CD4-positive, CD25-positive, alpha-beta regulatory T cell (primary cell): ENCODE measurements at places on chromosomes 11 and 22. TPM values are rescaled to one million over a fixed set of nuclear protein-coding genes. Genes with fewer than 3 reads are reported as not detected.

DNA sequence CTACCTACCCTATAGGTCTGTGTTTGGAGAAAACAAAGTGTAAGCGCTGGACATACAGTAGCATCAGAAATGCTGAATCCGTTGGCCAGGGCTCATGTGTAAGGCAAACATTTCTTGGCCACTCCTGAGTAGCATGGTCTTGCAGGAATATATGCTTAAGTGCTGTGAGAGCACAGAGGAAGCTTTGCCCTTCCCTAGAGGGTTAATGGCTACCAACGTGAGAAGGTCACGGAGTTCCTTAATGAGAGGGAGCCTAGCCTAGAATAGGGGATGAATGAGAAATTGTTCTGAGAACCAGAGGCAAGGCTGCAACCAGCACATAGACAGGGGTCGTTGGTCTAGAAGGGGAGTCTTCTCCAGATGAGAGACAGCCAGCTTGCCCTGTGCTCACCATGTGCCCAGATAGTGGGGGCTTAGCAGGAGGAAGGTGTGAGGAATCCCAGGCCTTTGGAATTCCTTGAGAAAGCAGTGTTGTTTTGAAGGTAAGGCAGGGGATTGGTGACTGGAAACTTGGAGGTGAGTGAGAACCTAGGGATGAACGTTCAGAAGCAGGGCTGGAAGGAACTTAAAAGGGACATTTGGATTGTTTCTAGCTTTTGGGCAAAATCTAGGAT is 29.5 kb downstream of the RCOR2 start:
- DNase-seq = no peak

DNA sequence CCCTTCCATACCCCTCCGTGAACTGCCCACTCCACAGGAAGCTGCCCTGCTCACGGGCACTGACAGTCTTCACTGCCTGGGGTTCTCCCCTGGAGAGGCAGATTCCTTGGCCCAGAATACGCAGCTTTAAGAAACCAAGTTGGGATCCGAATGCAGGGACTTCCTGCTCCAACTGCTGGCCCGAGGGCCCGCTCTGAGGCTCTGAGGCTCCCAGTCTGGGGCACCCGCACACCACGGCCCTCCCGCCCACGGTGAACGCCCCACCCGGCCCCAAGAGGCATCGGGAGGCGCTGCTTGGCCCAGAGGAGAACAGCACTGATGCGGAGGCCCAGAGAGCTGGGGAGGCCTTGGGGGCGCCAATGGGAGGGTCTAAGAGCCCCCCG is 42.3 kb downstream of the IGF2 start:
- no peak for DNase-seq

Gene ART1
- total RNA-seq = not detected

Gene NLRX1
- 7.8 TPM for total RNA-seq

DNA sequence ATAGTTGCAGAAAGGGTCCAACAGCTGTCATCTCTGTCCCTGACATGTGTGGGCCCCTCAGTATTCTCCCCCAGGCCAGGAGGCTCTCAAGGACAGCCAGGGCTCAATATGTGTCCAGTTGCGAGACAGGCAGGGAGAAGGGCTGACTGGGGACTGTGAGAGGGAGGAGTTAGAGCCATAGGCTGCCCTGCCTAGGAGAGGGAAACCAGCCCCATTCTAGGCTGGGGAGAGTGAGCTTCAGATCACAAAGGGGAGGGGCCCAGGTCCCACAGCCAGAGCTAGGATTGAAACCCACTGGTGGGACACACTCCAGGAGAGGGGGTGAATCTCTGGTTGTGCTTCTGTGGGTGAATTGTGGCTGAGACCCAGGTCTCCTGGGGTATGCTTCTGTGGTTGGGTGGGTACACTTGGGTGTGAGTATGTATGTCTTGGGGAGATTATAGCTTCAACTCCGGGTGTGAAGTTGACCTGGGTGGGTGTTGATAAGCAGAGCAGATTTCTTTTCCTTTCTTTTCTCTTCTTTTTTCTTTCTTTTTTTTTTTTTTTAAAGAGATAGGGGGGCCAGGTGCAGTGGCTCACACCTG is 2.1 kb upstream of the CARNS1 start:
- DNase-seq = no peak

GRCh38 chr11:27291302-27291889 is 71.6 kb downstream of the CCDC34 start:
- DNase-seq = no peak

- DNase-seq = no peak
Observed at GRCh38 chr22:42380769-42381551, 51.2 kb downstream of the NFAM1 start.

DNA sequence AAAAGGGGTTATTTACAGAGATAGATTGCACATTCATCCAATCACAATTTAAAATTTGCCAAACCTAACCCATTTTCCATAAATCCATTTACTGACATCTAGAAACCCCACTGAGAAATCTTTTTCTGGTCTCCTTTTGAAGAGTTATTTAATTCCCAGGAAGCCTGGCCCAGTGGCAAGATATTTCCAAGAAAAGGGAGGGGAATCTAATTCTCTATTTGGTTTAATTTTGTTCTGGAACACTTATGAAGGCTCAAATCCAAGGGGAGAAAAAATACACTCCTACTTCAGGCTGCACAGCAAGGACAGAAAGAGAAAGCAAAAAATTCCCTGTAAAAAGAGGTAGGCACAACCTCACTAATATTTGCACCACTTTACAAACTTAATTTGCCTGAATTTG is 88.2 kb upstream of the LDLRAD3 start:
- no peak for DNase-seq

Gene SMIM35
- 1.2 TPM for total RNA-seq

Gene JAML
- total RNA-seq = 71.5 TPM

DNA sequence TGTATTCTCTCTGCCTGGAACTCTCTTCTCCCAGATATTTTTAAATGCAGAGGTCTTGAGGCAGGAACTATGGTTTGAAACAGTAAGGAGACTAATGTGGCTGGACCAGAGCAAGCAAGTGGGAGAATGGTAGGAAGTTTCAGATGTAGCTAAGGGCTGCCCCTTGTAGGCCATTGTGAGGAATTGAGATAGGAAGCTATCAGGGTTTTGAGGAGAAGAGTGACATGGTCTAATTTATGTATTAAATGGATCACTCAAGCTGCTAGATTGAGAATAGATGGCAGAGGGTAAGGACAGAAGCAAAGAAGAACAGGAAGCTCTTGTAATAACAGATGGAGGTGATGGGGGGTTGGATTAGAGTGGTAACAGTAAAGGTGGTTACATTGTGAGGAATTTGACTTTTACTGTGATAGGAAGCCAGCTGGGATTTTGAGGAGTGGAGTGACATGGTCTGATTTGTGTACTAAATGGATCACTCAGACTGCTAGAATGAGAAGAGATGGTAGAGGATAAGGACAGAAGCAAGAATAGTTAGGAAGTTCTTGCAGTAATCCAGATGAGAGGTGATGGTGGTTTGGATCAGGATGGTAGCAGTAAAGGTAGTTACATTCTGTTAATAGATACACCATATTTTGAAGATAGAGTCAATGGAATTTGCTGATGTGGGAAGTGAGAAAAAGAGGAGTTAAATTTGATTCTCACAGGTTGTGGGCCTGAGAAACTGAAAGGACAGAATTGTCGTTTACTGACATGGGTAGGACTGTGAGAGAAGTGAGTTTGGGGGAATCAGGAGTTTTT is 63.0 kb downstream of the HIPK3 start:
- DNase-seq = no peak

DNA sequence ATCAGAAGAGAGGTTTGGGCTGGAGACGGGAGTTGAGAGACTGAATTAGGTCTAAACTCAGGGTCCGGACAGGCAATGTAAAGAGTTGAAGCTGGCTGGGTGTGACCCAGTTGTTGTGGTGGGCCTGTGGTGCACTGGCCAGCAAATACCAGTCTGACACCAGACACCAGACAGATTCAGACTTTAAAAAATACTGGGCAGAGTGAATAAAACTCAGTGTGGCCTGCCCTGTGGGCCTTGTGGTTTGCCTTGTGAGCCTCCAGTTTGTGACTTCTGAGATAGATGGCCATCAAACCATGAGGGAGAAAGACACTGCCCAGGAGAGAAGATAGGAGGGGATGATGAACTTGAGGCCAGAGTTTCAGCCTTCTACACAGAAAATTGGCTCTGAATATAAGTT is 25.8 kb downstream of the RCN1 start:
- no peak for DNase-seq

DNA sequence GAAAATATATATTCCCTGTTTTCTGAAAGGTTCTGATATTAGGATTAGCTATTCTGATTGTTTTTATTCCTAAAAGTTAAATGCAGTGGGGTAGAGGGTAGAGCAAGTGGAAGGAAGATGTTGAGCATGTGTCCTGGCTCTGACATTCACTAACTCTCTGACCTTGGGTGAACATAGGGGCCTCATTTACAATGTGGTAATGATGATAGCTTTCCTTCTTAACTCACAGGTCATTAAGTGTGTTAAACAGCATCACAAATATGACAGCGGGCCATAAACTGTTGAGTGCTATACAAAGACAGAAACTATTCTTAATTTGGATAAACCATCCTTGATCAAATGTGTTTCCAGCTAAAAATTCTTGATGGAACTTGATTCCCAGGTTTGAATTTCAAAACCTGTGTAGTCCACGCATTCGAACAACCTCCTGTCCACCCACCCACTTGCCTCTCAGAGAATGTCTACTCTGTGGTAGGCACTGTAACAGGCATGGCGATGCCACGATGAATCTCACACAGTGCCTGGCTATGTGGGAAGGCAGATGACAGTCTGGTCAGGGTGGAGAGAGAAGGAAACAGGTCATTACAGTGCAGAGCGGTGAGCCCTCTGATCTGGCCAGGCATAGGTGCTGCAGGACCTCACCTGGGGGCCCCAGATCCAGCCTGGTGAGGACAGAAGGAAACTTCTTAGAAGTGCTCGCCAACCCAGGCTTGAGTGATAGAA is 19.3 kb upstream of the PEX26 start:
- DNase-seq = no peak

DNA sequence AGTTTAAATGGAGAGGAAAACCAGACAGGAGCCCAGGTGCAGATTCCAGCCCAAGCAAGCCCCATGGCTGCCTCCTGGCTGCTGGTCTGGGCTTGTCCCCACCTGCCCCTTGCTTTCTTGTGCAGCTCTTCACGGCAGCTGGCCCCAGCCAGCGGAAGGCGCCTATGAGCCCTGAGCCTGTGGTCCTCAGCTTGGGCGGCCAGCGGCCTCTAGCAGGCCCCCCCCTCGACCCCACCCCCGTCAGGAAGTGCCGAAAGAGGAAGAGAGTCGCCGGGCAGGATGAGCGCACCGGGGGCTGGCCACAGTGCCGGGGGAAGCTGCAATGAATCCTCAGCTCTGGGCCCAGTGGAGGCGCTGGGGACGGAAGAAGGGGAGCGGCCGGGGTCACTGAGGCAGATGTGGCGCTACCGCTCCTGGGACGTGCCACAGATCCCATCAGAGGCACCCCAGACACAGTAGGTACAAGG is 2.1 kb upstream of the DGKZ start:
- DNase-seq = no peak

DNA sequence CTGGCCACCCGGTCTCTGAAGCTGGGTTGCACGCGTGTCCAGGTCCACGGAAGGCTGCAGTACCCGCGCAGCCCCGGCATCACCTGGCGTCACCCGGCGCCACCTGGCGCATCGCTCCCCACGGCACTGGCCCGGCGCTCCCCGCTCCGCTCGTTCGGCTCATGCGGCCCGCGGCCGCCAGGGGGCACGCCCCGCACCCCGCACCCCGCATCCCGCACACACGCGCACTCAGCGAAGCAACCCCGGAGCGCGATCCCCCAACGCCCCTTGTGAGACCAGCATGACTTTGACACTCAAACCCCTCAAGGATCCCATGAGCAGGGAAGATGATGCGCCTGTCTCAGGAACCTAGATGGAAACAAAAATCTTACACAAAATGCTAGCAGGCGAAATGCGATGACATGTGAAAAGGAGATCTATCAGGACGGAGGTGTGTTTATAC is 11.9 kb downstream of the B3GNT6 start:
- DNase-seq = peak; percentile 61

GRCh38 chr22:38843657-38844314 is at the start of gene NPTXR:
TSS of gene NPTXR (minus strand) at chr22:38844028.
- peak; percentile 12 for DNase-seq

GRCh38 chr11:2814751-2815150 is 70.8 kb downstream of the CDKN1C start:
- no peak for DNase-seq

Gene B3GAT1
- 1.9 TPM for total RNA-seq

DNA sequence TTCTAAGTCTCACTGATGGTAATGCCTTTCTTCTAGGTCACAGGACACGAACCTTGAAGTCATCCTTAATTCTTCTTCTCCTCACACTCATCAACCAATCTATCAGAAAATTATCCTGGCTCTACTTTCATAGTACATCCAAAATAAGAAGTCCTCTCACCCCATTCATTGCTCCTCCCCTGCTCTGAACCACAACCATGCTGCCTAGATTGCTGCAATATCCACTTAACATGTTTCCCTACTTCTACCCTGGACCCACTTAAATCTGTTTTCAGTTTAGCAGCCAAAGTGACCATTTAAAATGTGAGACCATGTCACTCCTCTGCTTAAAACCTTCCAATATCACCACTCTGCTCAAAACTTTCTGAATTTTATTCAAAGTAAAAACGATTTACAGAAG is 445.9 kb upstream of the FAT3 start:
- DNase-seq = no peak

GRCh38 chr11:67265633-67266448 is 432 bp upstream of the GRK2 start:
- peak; percentile 69 for DNase-seq

DNA sequence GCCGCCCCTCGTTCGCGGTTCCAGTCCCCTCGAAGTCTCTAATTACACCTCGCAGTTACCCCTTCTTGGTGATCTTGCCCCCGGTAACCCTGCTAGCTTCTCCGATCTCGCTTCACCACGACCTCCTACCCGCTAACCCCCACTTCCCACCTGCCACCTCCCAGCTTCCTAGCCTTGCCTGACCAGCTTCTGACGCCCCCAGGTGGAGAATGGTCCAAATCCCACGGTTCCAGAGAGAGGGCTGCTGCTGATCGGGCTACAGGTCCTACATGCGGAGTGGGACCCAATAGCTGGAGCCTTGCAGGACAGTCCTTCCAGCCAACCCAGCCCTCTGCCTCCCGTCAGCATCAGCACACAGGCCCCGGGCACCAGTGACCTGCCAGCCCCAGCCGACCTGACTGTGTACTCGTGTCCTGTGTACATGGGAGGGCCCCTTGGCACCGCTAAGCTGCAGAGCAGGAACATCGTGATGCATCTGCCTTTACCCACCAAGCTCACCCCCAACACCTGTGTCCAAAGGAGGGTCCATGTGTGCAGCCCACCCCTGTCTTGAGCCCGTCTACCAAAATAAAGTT is 31.9 kb downstream of the RRP8 start:
- no peak for DNase-seq

Gene SAA4
- not detected for total RNA-seq

Gene RBX1
- 40.8 TPM for total RNA-seq

Gene TMPRSS6
- total RNA-seq = 1.5 TPM

GRCh38 chr22:38313384-38313955 is 3.8 kb downstream of the CSNK1E start:
- peak; percentile 35 for DNase-seq

- no peak for DNase-seq
Observed at GRCh38 chr11:3186166-3186953, 21.2 kb upstream of the OSBPL5 start.
